ENCODE measurements at places on chromosomes 2 and 18.

- DNase-seq: no peak
These were observed 5.8 kb downstream of the PSD4 start for GRCh38 chr2:113179446-113180045.

DNA sequence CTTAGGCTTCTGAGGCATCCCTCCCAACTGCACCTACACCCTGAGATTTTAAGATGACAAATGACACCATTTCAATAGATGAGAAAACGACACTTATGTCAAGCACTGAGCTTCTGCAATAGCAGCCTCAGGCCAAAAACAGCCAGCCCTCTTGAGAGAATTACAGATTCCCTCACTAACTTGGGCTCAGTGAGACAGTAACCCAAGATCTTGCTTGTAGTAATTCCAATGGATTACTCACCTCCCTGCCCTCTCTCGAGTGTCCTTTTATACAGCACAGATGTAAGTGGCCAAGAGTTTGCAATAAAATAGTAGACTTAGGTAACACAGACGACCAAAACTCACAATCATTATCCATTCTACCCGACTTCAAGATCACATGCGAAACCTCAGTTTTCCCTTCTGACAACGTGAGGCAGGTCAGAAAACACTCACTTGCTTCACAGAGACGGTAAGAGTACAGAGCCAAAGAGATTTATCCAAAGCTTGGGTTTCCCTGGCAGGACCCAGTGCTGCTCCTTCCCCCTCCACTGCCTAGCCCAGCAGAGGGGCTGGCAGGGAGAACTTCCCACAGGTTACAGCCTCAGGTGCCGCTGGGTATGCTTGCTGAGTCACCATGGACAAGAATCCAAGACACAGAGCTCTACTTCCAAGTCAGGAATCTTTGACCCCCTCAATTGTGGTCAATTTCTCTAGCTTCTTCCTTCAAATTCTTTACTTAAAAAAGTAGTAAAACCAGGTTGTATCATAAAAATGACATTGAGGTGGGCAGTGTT is 181.4 kb downstream of the MYO5B start:
- DNase-seq: no peak

GRCh38 chr2:100174026-100174431 is 31.6 kb upstream of the AFF3 start:
- no peak for DNase-seq

GRCh38 chr18:376311-376710 is 108.5 kb upstream of the THOC1 start:
- DNase-seq: no peak

DNA sequence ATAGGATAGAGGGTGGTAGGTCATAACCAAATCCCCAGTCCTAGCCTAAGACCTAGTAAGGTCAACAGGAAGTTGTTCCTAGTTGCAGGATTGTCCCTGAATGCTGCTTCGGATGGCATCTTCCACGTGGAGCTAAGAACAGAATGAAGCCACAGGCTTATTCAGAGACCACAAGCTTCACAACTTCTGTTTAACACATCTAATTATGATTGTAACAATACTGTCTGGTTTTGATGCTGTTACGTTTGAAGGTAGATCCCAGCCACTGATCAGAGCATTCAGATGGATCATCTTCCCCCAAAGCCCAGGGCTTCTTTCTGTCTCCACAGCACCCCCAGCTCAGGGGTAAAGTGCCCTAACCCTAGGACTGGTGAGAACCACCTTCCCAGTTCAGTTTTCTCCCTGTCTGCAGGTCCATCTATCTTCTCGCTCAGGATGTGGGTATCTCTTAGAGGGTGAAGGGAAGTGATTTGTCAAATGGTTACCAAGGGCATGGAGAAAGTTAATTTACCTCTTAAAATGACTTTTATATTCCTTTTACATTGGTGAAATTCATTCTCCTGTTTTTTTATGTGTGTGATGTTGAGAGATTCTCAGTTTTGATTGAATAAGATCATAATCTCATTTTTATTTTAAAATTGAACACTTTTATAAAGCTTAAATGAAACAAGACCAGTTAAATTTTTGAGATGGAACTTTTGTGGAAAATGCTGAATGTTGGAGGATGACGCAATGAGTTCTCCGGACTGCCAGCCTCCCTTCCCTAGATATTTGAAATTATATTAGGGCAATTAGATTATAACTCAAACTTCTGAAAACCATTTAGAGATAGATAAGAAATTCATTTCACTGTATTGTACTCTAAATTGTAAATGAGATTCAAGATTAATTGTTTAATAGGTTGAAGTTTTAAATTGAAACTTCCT is 66.5 kb downstream of the RHBDD1 start:
- no peak for DNase-seq

DNA sequence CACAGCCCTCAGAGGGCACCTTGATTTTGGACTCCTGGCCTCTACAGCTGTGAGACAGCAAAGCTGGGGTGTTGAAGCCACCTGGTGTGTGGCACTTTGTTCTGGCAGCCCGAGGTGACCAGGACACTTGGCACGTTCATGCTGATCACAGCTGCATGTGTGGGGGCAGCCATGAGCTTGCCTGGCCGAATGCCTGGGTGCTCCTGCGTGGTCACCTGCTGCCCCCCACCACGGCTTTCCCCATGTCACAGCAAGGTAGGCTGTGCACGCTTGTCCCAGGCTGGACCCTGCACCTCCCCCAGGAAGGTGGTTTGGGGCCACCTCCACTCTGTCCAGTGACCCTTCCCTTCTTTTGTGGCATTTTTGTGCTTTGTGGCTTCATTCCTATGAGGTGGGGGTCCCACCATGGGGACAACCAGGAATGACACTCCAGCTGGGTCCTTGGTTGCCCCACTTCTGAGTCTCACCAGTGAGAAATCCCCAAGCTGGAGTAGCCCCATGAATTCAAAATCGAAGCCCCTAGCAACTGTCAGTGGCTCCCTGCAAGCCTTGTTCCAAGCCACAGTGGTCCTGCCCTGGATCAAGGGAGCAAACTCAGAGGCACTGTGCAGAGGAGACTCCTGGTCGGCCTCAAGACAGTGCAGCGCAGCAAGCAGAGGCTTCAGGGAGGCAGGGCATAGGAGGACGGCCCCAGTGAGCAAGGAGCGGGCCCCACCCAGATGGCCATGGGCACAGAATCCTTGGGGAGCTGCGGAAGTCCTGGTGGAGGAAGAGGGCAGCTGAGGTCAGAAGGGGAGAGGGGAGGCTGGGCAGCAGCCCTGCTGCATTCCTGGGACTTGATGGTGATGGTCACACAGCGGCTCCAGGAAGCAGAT is 121.4 kb upstream of the HS6ST1 start:
- DNase-seq: no peak

DNA sequence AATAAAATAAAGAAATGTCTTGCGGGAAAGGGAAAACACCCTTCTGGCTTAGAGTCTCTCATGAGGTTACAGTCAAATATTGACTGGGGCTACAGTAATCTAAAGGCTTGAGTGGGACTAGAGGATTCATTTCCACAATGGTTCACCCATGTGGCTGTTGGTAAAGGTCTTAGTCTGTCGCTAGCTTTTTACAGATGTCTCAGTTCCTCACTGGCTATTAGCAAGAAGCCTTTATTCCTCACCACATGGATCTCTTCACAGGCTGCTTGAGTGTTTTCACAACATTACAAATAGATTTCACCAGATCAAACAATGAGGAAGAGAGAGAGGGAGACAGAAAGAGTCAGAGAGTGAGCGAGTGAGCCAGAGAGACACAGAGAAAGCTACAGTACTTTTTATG is 8.3 kb upstream of the ZC3H15 start:
- DNase-seq: no peak

GRCh38 chr2:2127467-2127866 is 203.6 kb downstream of the MYT1L start:
- no peak for DNase-seq

- DNase-seq: no peak
These were observed 48.0 kb upstream of the RMND5A start for GRCh38 chr2:86672027-86672545.

GRCh38 chr2:68993660-68994059 is 19.2 kb downstream of the GKN1 start:
- DNase-seq: no peak

- no peak for DNase-seq
These were observed 125.4 kb downstream of the CELF4 start for GRCh38 chr18:37440206-37440605.

GRCh38 chr2:152166633-152167032 is 8.9 kb downstream of the STAM2 start:
- DNase-seq: no peak

- no peak for DNase-seq
These were observed 61.1 kb downstream of the VWC2L start for GRCh38 chr2:214471990-214472389.

- DNase-seq: no peak
These were observed 75.9 kb downstream of the PTGR3 start for GRCh38 chr18:75132931-75133525.

DNA sequence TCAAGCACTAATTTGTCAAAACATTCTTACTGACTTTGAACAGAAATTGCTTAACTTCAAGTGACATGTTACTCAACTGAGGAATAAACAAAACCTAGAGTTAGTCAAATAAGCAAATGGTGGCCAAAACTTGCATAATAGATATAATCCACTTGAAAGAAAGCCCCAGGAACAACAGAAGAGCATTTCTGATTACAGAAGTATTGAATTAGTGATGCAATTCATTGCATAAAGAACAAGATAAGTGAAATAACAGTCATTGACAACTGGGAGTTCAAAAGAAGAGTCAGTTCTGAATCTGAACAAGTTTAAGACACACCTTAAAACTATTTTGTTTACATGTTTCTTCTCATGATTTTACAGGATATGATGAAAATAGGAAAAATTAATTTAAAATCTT is 30.8 kb downstream of the COBLL1 start:
- DNase-seq: no peak

DNA sequence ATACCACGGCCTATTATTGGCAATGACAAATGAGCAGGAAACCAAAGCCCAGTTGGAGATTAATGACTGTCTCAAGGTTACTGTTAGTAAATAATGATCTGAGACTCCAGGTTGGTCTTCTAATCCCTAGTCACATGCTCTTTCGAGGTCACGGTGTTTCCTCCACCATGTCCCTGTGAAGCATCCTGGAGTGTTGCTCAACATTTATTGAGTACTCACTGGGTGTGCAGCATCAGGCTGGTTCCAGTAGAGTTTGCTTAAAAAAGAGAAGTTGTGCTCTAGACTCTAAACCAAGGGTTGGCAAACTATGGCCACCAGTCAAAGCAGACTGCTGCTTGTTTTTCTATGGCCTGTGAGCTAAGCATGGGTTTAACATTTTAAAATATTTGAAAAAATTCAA is 263.8 kb upstream of the ATP5MC3 start:
- no peak for DNase-seq

DNA sequence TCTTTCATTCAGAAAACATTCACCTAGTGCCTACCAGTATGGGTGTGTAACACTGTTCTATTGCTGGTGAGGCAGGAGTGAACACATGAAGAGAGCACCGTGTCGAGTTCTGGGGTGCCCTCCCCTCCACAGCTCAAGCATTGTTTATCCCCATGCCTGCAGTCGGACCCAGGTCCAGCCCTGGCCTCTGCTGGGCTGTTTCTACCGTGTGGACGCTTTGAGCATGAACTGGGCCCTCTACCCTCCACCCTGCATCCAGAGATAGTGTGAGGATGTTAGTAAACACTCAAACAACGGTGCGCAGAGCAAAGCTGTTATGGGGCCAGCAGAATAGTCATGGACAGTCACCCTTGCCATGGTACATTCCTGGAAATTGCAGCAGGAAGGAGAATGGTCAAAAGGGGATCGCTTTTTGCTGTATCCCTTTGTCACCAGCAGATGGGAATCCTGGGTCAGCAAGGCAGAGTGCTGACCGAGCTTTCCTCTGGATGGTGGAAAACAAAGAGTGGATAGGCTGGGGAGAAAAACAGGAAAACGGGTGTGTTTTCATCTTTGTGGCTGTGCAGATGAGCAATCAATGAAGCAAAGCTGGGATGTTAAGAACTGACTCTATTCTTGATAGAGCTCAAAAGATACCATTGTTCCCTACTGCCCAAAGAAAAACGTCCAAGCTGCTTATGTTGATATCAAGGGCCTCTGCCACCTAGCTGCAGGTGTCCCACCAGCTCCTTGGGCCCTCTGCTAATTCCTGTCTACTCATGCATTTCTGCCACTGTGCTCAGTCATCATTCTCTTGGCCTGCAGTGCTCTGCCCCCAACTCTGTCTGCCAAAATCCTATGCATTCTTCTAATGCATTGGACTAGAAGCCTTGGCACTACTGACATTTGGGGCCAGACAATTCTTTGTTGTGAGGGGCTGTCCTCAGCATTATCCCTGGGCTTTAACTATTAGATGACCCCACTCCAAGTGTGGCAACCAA is 38.7 kb downstream of the REEP1 start:
- DNase-seq: no peak

DNA sequence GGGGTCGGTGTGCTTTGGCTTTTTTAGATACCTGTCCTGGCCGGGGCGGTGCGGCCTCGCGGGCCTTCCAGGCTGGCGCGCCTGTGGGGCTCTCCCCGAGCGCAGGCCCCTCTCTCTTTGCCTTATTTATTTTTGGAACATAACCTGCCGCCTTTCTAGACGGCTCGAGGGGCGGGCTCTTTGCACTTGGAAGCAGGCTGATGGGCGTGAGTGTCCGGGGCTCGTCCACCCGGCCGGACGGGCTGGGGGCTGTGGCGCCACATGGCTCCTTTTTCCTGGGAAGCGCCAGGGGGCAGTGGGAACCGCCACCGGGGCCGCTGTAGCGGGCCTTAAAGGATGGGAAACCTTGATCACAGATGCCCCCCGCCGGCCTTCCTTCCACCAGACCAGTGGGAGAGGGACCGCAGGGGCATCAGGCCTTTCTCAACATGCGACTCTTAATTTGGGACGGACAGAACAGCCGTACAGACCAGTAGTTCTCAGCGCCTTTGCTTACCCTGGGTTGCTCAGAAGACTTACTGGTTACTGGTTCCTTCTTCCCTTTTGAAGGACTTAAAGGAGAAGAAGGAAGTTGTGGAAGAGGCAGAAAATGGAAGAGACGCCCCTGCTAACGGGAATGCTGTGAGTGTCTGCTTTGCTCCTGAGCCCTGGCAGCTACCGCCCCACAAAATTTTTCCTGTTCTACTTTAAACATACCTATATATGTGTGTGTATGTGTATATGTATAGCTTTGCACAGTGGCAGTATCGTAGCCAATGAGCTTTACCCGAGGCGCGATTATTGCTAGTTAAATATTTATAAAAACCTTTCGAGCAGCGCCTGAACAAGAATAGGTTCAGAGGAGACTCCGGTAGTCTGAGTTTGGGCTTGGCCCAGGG is 2.7 kb downstream of the PTMA start:
- DNase-seq: no peak

GRCh38 chr18:46353460-46353859 is 249.3 kb downstream of the HAUS1 start:
- DNase-seq: no peak

DNA sequence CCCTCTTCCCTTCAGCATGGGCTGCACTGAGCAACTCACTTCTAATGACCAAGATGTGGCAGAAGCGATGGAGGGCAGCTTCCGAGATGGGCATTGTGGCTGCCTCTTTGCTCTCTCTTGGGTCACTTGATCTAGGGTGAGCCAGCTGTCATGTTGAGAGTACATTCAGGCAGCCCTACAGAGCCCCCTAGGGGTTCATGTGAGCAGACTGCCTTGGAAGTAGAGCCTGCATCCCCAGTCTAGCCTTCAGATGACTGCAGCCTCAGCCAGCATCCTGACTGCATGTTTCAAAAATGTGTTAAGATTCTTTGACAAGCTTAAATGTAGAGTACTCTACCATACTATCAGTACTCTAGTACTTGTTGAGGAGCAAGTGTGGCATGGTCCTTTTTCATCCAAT is 143.9 kb downstream of the NCK2 start:
- DNase-seq: no peak

GRCh38 chr2:233705911-233706506 is 6.7 kb upstream of the UGT1A5 start:
- DNase-seq: no peak

- no peak for DNase-seq
These were observed 1067.4 kb upstream of the DDX18 start for GRCh38 chr2:116747103-116747502.

GRCh38 chr2:73701968-73702665 is 35.0 kb downstream of the TPRKB start:
- no peak for DNase-seq

Data from stimulated activated CD8-positive, alpha-beta memory T cell treated with anti-CD3 and anti-CD28 coated beads, Interleukin-2, amount 100 ng/mL, for 1 hour (primary cell).